ENCODE measurements at places on chromosomes 2 and 18.

DNA sequence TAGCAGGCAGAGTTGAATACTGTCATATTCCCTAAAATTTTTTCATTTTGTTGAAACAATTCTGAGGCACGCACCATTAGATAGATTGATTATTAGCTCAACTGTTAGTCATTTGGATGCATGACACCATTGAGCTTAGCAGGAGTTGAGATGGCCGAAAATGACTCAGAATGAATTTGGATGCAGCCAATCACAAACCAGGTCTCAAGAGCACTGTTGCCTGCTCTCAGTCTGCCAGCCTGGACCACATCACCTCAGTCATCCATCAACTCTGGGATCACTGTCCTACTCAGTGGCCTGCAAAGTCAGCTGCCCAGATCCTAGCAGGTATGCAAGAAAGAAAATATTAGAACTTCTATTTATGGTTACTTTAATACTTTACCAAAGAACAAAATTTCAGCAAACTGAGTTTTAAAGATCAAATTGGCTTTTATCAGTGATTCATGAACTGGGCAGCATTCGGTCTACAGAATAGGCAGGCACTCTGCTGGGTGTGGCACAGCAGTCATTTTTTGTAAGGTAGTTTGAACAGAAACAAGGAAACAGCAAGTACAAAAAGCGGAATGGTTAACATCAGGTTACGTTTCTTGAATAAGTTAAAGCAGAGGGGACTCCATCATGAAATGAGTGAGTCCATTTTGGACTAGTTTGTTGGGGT lies 152.7 kb upstream of the ARHGAP28 start:
- no peak for DNase-seq

DNA sequence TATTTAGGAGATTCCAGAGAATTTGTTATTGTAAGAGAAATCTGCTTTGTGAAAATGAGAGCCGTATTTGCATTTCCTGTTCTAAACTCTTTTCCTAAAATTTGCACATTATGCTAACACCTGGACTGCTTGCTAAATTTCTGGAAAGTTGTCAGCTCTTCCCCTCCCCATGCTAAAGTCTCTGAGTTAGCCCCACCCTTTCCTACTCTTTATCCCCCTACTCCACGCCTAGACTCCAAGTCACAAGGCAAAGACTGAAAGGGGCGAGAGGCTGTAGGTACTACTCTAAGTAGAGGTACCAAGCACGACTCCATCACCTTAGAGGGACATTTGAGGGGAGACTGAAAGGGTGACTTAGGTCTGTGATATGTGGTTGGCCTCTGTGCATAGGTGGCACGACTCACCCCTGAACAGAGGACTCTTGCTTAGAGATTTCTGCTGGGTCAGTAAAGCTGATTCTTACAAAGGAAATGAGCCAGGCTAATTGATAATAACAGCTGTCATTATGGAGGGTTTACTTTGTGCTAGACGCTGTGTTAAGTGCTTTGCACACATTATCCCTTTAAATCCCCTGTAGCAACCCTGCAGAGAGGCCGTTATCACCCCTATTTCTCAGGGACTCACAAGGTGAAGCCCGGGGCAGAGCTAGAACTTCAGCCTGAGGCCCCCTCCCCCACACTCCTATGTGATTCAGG lies 373.5 kb downstream of the EN1 start:
- DNase-seq, result no peak

GRCh38 chr2:152380261-152381055 lies 45.5 kb downstream of the FMNL2 start:
- DNase-seq, result no peak

DNA sequence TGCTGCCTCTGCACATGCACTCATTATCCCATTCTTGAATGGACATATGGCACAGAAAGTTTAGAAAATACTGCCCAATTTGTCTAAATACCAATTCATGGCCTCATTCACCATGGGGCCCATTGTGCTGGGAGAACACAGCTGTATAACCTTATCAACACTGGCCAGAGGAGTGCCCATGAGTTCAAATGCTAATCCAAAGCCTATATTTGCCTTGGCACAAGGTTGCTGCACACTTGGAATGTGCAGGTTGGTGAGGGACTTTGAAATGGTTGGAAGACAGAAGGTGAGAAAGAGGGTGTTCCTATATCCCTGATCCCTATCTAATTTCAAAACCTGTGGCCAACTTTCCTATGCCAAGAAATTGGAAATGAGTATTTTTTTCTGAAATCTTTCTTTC lies 693.9 kb upstream of the ID2 start:
- no peak for DNase-seq

GRCh38 chr18:8609659-8610458 lies 622 bp downstream of the RAB12 start:
- DNase-seq, result no peak

DNA sequence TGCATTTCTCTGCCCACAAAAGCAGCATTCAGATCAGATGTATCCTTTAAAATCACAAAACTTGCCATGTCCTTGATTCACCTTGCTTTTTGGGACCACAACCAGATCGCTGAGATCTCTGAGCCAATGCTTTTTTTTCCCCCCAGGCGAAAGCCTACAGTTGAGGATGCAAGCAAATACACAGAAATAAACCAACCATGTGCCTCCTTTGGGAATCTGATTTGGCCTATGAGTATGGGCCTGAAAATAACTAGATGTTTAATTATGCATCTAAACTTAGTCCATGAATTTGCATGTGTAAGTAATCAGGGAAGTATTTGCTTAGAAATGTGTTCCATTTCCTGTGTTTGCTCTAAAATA lies 49.7 kb upstream of the CDC42EP3 start:
- no peak for DNase-seq

DNA sequence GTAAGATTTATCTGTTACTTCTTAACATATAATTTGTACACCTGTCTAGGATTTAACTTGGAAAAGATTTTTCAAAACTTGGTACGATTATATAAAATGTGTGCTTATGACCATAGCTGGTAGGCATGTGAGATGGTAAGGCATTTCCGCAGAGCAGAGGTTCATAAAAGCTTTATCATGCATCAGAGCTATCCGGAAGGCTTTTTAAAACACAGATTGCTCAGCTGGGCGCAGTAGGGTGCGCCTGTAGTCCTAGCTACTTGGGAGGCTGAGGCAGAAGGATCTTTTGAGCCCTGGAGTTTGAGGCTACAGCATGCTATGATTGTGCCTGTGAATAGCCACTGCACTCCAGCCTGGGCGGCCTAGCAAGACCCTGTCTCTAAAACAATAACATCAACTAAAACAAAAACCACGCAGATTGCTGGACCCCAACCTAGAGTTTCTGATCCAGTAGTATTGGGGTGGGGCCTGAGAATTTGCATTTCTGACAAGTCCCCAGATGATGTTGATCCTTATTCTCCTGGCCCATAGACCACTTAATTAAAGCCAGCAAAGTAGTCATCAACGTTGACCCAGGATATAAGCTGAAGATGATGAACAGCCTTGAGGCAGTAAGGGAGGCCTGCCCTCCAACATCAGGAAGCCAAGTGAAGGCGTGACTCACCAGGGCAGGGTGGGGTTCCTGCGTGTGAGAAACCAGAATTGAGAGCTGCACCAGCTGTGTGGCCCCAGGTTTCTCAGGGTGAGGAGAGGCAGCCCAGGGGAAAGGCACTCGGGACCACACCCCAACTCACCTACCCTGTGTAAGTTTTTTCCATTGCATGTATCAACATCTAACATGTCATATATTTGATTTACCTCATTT lies 21.6 kb upstream of the SLC20A1 start:
- peak; percentile 41 for DNase-seq

- no peak for DNase-seq
Observed at GRCh38 chr18:50662775-50663383, 103.0 kb downstream of the MAPK4 start.

GRCh38 chr2:99689145-99689742 lies 199.4 kb upstream of the REV1 start:
- DNase-seq, result no peak

- no peak for DNase-seq
Observed at GRCh38 chr2:238861013-238861730, 13.3 kb downstream of the TWIST2 start.

DNA sequence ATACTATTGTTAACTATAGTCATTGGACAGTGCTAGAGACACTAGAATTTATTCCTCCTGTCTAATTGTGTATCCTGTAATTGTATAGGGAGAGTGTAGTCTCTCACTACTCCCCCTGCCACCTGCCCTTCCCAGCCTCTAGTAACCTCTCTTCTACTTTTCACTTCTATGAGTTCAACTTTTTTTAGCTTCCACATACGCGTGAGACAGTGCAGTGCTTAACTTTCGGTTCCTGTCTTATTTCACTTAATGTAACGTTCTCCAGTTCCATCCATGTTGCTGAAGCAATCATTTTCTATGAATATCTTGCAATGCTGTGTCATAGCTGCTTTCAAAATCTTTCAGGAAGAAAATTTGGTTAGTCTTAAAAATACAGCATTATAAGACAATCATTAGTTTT lies 22.8 kb upstream of the RUFY4 start:
- DNase-seq, result no peak

DNA sequence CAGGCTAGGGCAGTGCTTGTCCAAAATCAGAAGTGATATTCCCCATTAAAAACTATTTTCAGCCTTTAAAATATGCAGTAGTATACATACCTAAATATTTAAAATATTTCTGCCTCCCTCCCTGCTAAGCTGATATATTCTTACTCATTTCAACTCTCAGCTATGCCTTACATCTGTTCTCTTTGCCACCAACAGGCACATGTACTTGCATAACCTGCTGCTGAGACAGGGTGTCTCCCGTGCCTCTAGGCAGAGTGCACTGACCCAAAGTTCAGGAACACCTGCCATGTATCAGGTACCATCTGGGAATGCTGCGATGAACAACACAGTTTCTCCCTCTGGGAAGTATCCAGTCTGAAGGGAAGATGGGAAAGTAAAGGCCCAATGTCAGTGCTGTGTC lies 91.7 kb downstream of the STK39 start:
- DNase-seq, result no peak

DNA sequence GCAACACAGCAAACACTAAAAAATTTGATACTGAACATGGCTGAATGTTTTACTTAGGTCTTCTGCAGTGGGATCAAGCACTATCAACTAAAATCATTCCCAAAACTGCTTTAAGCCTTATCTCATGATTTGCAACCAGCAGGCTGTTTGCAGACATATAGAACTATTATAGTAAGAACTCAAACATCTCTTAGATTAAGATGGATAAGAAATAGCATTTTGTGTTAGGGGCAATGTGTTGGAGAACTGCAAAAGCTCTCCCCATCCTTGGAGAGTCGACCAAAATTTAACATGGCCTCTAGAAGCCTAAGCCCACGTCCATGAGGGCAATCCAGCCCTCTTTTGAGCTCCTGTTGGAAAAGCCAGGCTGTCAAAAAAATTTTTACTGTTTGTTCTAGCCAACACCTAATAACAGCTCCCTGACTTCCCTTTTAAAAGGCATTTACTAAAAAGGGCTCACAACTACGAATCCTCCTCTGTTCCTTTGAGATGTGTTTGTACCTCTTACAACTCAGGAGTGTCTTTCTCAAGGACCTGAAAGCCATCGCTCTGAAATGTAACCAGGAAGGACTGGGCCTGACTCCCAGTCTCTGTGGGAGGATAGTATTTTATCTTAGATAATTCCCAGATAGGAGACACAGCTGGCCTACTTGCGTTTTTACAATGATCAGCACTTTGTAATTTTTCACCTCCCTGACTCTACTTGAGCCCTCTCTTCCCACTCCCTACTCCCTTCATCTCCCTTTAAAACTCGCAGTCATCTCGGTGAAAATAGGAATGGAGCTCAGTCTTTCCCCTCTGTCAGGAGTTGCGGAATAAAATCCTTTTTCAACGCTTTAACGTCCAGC lies 1.4 kb downstream of the KRCC1 start:
- no peak for DNase-seq

DNA sequence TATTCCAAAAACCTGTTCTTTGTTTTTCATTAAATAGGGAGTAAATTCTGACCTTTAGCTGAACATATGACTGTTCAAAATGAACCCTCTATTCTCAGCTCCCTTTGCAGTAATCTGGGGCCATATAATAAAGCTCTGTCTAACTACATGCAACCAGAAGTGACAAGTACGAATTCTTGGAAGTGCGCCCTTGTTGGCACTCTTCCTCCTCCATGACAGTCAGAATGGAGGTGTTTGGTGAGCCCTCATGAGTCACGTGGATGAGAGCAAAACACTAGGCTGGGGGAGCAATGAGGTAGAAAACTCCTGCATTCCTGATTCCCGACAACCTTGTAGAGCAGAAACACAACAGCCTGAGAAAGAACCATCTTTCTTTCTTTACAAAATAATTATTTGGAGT lies 552.9 kb downstream of the FBXO15 start:
- no peak for DNase-seq

DNA sequence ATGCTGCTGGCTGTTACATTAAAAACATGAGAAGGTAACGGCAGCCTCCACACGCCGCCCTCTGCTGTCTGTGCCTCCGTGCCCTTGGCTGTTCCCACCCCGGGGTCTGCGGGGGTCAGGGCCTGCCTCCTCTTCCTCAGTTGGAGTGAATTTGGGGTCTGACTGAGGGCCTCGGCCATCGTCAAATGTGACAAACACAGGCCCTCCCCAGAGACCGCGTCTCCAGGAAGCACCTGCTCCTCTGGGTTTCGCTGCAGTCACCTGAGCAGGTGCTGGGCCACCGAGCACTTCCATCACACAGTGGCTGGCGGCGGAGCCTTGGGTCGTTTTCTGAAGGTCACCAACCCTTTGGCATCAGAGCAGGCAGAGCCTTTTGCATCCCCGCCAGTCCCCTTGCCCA lies 70.9 kb downstream of the NFATC1 start:
- DNase-seq, result no peak

DNA sequence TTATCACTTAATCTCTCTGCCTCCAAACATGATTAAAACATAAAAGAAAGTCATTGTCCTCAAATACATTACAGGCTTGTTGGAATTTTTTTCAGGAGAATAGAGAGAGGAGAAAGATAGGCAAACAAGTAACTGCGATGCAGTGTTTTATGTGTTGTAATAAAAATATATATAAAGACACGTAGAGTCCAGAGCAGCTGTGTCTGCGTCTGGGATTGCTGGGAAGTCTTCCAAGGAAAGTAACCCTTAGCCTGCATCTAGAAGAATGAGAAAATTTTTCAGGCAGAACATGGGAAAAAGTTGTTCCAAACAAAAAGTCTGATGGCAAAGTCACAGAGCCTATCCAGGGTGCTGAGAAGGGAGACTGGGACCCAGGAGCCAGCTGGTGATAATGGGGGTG lies 91.8 kb upstream of the ST6GAL2 start:
- no peak for DNase-seq

DNA sequence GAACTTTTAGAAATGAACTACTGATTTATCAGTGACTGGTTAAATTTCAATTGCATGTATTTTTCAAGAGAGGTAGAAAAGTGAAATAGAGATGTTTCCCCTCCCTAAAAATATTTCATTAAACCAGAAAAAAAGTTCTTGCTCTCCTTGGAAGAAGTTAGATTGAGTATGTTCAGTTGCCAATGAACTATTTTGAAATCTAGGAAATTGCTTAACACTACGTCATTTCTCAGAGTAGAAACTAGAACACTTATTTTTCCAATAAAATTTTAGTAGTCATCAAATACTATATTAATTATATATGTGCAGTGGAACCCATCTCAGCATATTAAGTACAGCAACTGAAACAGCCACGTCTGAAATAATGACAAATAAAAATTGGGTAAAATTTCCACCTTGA lies 51.8 kb upstream of the STAT1 start:
- DNase-seq, result no peak
